ENCODE measurements at places on chromosomes 12 and 14.
A peak's percentile ranks its signal among the peaks of the same experiment; 100 is the strongest.

DNA sequence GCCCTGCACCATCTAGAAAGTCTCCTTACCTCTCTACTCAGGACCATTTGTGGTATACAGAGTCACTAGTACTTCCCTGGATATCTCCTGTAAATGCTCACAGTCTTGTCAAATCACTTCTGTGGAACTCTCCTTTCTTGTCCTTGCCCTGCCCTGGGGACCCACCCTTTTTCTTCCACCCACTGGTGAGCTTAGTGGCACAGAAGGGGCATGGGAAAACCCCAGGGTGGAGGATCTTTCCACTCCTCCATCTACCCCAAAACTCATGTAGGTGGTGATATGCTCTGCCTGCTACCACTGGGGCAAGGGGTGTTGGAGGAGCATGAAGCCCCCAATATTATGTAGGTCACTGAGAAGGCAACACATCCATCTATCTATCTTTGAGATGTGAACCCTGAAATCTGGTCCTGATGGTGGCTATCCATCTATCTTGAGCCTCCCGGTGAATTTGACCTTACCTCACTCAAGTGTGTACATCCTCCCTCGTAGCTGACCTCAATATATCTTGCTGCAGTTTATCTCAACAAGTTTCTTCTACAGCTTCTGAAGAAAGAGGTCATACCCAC, 943 bp downstream of the TESPA1 start:
- DNase-seq, result peak; percentile 32

DNA sequence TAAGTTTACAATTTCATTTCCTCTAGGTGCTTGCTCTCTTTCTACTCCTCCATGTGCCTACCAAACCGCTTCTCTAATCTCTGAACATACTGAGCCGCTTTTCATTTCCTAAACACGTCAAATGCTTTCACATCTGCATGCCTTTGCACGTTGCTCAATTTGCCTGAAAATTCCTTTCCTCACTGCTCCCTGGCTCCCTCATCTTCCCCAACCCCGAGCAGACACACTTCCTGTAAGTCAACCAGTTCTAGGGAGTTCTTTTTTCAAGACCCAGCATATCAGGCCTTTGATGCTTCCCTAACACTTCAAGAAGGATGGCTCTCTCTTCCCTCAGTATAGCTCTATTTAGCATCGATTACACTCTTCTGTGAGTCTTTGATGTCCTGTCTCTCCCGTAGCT, 50.3 kb downstream of the LMO3 start:
- no peak for DNase-seq

DNA sequence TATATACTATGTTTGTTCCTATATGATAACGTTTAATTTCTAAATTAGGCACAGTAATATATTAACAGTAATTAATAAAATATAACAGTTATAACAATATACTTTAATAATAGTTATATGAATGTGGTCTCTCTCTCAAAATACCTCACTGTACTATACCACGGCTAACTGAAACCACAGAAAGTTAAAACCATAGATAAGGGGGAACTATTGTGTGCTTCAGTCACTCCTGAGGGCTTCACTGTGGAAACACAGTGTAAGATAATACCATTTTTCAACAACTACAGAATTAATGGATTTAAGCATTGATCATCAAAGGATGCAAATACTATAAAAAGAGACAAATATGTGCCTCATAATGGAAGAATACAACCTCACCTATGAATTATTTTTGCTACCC, 266.4 kb upstream of the RGS6 start:
- DNase-seq, result no peak

DNA sequence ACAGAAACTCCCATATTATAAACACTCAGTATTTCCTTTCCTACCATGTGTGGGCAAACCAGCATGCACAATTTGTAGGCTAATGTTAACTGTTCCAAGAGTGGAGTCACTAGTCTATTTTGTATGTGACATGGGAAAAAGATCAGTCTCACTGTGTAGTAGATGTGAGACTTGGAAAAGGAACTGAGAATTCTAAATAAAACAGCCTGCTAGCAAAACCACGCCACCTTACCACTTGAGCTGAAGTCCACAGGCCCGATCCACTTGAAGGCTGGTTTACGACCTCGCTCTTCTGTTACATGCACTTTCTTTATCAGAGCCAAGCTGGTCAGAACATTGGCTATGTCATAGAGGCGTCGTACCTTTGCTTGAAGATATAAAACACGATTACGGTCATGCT, 22.5 kb downstream of the E2F7 start:
- DNase-seq, result no peak

GRCh38 chr12:92334552-92334951, 188.9 kb upstream of the BTG1 start:
- no peak for DNase-seq

- no peak for DNase-seq
Observed at GRCh38 chr14:94292872-94293577, at the start of gene SERPINA10. TSS of gene SERPINA10 (minus strand) at chr14:94293268. CDS start at chr14:94290593, 2,675 bp downstream.

GRCh38 chr12:45611061-45611460, 118.4 kb upstream of the ARID2 start:
- no peak for DNase-seq

DNA sequence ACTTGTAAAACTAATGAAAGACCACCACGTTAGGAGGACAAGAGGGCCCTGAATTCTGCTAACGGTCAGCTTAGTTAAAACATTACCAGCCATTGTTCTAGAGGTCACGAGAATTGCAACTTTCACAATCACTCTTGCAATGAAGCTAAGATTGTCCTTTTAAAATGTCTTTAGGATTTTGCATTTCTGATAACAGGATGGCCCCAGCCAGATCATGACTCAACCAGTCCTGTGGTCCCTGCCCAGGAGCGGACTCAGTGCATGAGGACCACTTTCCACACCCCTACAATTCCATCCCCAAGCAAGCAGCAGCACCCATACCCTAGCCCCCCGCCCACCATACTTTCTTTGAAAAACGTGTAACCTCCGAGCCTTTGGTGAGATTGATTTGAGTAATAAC, 28.7 kb downstream of the HSP90AA1 start:
- DNase-seq, result no peak

DNA sequence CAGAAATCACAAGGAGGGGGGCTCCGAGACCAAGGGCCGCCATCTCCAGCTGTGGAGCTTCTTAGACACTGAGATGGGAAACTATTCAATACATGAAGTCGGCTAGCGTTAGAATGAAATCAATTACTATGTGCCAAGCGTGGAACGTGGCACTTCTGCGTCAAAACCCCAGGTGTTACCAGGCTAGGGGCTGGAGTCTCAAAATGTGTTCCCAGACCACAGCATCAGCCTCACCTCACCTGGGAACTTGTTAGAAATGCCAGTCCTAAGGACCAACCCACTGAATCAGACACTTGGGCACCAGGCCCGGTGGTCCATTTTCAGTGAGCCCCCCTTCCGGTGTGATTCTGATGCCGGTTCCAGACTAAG, 5.0 kb upstream of the SETD1B start:
- no peak for DNase-seq

- DNase-seq, result no peak
Observed at GRCh38 chr12:113245695-113246477, 24.6 kb downstream of the TPCN1 start.

- DNase-seq, result no peak
Observed at GRCh38 chr12:69039911-69040310, 106.9 kb upstream of the CPM start.

All from activated CD4-positive, alpha-beta T cell treated with anti-CD3 and anti-CD28 coated beads, Interleukin-2, amount 50 U/mL, for 16 hours (primary cell).